ENCODE measurements at places on chromosomes 13 and 19.

GRCh38 chr13:113783966-113784644, 25.1 kb downstream of the TMEM255B start:
- DNase-seq = no peak

DNA sequence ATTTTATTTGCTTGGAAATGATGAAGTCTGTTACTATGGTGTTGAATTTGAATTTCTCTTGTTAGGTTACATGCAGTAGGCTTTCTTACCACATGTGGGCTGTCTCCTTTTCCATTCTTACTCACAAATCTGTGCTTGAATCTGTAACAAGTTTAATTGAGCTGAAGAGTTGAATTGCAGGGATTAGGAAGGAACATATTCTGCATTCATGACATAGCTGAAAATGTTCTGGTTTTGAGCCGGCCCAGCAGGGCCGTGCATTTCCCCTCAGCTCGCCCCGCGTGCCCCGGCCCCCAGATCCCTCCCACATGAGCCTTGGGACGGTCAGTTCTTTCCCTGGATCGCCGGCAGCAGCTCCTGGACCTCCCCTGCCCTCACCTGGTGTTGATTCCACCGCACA, 28.1 kb downstream of the TFDP1 start:
- no peak for DNase-seq

DNA sequence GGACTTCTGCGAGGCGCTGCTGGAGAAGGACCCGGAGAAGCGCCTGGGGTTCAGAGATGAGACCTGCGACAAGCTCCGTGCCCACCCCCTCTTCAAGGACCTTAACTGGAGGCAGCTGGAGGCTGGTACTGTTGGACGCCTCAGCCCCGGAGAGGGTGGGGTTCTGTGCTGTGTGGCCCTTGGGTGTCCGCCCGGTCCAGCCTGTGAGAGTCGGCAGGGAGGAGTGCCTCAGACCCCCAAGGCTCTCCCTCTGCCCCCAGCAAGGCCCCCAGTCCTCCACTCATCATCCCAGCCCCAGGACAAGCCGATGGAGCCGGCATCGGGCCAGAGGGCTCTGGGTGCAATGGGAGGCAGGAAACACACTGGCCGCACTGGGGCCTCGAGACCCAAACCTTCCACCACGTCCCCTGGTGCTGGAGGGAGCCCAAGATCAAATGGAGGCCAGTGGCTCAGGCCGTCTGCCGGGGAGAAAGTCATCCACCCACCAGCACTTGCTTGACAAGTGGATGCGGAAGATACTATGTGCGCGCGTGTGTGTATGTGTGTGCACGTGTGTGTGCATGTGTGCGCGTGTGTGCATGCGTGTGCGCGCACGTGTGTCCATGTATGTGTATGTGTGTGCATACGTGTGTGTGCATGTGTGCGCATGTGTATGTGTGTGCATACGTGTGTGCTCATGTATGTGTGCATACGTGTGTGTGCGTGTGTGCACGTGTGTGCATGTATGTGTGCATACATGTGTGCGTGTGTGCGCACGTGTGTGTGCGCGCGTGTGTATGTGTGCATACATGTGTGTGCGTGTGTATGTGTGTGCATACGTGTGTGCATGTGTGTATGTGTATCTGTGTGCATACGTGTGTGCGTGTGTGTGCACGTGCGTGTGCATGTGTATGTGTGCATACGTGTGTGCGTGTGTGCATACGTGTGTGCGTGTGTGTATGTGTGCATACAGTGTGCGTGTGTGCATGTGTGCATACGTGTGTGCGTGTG, 25.8 kb upstream of the TMEM255B start:
- DNase-seq = no peak

GRCh38 chr13:29301027-29301426, 294.5 kb downstream of the SLC7A1 start:
- no peak for DNase-seq

GRCh38 chr13:50069261-50069660, 54.0 kb downstream of the KCNRG start:
- DNase-seq = no peak

DNA sequence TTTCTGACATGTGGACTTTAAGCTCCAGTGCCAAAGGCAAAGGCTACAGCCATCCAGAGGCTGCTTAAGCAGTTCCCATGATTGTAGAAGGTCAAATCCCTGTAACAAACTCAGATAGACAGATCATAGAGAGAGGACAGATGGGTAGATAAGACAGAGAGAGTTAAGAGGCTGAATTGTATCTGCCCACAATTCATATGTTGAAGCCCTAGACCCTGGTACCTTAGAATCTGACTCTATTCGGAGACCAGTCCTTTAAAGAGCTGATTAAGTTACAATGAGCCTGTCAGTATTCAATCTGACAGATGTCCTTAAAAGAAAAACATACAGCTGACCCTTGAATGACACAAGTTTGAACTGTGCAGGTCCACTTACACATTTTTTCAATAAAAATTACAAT, 115.2 kb downstream of the RAP2A start:
- DNase-seq = no peak

DNA sequence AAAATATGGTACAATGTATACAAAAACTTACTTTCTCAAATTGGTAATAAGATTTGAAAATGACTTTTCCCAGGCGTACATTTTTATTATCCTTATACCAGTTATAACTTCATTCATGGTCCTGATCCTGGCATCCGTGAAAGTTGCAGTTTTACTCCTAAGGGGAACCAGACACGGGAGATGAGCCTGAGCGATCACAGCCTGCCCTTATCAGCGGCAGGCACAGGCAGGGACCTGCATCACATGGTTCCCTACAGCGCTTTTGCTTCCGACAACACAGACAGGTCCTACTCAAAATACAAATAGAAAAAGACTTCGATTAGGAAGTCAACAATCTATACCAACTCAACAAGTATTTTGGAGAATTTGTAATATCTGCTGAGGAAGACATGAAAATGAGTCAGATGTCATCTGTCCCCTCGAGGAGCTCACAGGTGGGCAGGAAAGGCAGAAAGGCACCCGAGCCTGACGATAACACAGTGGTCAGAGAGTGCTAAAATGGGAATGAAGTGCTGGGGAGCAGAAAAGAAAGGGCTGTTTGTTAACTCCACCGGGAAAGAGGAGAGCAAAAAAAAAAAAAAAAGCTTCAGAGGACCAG, 93.4 kb downstream of the ABCC4 start:
- DNase-seq = no peak

DNA sequence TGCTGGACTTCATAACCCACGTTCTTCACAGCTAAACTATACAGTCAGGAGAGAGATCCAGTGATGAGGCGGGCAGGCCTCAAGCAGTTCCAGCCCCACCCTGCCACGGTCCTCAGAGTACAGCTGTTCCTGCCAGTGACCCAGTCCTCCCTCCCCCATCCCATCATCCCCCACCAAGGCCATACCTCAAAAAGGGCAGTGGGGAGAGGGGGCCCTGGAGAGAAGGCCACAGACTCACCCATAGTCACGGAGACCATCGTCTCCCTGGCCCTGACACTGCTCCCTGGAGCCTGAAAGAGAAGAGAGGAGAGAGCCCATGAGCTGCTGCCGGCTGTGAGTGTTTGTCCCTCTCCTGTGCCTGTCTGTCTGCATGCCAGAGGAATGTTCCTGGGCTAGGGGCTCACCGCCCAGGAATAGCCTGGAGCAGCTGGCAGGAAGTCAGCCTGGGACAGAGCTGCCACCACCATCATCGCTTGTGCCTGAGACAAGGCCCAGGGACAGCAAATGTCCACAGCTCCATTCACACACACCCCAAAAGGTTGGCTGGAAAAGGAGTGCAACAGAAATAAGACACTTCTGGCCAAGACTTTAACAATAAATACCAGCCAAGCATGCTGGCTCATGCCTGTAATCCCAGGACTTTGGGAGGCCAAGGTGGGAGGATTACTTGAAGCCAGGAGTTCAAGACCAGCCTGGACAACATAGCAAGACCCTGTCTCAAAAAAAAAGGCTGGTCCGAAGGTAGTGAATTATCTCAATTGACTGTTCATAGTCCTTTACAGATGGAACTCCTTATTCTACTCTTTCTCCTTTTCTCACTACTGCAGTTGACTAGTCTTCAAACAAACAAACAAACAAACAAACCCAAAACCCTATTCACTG, 6.4 kb downstream of the C19orf47 start:
- no peak for DNase-seq
